ENCODE measurements at places on chromosomes 2 and 18.

DNA sequence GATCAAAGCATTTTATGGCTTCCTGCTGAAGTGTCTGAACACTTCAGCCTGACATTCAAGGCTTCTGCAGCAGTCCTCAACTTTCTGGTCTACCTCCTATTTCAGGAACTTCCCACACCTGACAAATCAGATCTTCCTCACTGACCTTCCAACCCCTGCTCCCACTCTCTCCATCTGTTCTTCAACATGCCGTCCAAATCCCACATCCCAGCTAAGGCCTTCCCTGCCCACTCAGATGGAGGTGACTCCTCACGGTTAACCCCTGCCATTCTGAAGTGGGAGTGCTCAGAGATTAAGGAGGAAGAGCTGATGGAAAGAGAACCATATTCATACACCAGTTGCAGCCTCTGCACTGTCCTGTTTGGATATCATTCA is 104.8 kb downstream of the POLR1A start:
- no peak for DNase-seq

DNA sequence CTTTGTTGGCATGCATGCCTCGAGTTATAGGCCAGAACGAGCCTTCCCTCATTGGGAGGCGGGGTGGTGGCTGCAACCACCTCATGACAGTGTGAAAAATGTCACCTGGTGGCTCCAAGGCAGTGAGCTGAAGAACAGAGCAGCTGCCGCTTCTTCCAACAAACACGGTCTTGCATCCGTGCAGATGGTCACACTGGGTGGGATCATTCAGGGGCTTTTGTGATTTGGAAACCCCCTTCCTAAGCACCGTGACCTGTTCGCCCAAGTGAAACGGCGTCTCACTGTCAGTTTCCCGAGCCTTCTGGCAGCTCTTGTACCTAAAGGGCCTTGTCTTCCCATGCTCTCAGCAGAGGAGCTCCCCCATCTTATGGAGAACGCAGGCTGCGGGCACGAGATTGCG is 159.7 kb downstream of the NAPG start:
- DNase-seq, result no peak

GRCh38 chr18:76557026-76557575 is 62.1 kb upstream of the ZNF516 start:
- DNase-seq, result no peak

DNA sequence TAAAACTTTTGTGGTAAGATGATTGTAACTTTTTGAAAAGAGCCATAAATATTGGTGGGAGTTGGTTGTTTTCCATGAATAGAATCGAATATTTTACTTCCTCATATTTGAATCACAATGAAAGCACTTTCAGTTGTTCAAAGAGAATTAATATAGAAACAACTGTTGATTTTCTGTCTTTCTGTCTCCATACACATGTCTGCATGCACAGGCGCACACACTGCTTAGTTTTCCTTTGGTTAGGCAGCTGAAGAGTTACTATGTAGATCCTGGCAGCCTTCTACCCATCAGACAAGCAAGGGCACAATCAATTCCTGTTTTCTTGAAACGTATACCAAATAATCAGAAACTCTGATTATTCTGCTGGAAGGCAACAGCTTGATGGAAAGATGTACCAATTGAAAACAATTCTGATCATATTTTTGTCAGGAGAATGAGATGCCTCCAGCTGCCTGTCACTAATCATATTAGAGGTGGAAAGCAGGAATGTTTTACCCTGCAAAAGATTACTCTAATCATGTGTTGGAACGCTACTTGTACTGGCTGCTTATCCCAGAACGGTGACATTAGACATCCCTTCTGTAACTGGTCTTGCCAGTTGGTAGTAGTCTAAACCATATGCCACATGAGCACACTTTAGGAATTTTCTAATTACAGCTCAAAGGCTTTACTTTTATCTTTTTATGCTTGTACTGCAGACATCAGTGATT is 24.0 kb downstream of the SPATS2L start:
- no peak for DNase-seq
